Activated naive CD4-positive, alpha-beta T cell (primary cell): ENCODE measurements at places on chromosomes 6 and 20.
A peak's percentile ranks its signal among the peaks of the same experiment; 100 is the strongest.

- no peak for DNase-seq
Measured at GRCh38 chr6:126170978-126171382, 168.9 kb upstream of the CENPW start.

DNA sequence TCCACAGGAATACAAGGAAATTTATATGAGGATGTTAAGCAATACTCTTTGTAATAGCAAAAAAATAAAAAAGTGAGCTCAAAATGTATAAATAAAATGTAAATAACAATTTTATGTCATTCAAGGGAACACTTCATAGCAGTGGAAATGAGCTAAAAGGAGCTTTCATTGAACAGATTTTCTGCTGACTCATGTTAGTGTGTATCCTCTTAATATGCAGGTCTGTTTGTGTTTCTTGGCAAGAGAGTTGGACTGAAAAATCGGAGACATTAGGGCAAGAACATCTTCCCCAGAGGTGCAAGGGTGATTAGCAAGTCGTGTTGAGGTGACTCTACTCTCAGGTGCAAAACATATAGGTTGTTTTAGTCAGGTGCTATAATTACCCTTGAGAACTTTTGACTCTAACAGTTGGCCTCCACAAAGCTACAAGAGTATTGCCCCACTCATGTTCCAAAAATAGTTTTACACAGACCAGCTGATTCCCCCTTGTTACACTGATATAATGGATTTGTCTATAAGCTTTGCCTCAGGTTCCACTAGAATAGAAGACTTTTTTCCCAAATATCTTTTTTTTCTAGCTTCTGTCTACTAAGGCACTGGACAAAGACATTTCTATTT lies 702.9 kb downstream of the TENT5A start:
- DNase-seq = no peak

DNA sequence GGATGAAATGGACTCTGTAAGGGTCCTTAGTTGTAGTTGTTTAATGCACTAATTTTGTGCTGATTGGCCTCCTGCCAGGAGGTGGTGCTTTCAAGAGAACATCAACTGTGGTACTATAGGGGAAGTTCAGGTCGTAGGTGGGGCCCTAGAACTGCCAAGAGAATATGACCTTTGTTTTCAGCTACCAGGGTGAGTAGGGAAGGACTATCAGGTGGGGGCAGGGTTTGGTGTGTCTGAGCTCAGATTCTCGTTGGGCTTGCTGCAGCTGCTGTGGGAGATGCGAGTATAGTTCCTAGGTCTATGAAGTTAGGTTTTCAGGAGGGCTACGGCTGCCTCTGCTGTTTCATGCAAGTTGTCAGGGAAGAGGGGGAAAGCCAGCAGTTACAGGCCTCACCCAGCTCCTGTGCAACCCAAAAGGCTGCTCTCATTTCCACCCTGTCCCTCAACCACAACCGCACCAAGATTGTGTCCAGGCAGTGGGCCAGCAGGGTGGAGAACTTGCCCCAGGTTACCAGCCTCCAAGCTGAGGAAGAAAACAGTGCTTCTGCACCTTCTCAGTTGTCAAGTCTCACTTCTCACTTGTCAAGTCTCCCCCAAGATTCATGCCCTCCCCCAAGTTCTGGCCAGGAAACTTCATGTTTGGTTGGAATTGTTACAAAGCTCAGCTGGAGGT lies 626.5 kb upstream of the MAP3K7 start:
- DNase-seq = no peak

DNA sequence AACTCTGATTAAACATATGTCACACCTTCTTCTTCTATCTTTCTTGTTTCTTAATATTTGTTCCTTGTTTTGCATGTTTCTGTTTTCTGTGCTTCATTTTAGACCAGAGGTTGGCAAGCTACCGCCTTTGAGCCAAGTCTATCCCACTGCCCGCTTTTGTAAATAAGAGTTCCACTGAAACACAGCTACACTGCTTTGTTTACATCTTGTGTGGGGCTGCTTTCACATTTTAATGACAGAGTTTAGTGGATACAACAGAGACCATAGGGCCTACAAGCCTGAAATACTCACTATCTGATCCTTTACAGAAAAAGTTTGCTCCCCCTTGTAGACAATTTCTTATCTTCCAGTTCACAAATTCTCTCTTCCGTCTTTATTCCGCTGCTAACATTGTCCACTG lies 109.4 kb upstream of the SPACA1 start:
- no peak for DNase-seq

DNA sequence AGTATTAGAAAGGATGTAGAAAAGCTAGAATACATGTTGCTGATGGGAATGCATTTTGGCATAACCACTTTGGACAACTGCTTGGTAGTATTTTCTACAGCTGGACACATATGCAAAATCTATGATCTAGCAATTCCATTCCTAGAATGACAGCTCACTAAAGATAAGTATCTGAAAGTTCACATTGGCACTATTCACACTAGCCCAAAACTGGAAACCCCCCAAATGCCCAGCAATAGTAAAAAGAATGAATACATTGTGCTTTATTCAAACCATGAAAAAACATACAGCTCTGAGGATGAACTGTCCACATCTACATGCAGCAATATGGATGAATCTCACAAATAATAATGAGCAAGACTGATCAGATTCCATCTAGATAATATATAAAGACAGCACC lies 79.0 kb downstream of the PPP1R3G start:
- no peak for DNase-seq

DNA sequence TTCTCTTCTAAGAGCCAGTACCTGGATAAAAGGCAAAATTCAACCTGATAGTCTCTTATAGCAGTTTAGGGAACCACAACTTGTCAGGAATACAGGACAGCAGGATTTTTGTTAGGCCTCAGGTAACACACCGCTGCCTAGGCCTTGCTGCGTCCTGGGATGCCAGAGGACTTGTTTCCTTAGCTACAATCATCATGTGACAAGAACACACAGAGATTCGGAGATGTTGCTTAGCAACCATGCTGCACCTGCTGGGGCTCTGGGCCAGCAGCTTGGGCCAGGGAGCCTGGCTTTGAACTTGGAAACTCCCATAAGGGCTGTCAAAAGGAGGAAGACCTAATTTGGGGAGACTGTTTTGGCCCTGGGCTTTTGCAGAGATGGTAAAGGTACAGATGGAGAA lies 36.1 kb upstream of the CHD6 start:
- DNase-seq = no peak

GRCh38 chr20:43238833-43239232 lies 49.1 kb upstream of the PTPRT start:
- DNase-seq = no peak

GRCh38 chr6:87914637-87915395 lies 132.8 kb upstream of the SPACA1 start:
- DNase-seq = no peak

- no peak for DNase-seq
Measured at GRCh38 chr20:10357061-10357708, 76.8 kb downstream of the MKKS start.

- no peak for DNase-seq
Measured at GRCh38 chr6:135224037-135224647, 43.0 kb downstream of the MYB start.

DNA sequence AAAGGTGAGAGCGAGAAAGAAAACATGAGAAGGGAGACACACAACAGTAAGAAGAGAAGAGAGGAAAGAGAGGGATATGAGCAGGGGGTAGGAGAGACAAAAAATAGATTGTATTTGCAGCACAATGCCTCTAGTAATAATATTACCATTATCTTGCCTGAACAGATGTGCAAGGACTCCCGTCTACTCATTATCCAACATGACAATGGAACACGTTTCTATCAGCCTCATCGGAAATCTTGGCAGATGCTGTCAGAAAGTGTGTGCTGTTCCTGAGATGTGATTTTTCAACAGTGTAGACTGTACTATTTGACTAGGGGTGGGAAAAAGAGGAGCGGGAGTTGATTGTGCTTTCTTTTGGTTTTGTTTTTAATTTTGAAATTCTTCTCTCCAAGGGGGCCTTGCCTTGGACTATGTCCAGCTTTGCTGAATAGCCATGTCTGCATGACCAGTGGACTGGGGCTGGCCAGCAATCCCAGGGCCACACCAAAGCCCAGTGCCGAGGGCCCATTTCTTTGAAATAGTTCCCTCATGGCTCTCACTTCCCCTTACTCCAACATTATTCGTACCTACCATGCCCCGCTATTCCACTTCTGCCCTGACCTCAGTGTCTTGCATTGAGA lies 11.3 kb upstream of the TRAM2 start:
- DNase-seq = no peak

DNA sequence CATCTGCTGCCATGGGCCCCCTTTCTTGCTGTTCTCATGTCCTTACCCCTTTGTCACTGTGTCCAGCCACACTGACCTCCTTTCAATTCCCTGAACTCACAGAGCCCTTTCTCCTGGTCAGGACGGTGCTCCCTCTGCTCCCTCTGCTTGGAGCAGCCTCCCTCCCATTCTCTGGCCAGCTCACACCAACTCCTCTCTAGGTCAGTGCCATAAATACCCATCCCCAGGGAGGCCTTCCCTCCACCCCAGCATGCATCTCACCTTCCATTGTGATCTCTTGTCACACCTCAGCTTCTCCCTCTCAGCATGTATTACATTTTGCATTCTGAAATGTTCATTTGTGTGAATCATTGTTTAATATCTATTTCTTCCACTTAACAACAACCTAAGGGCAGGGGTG lies 86.4 kb upstream of the PRND start:
- DNase-seq = no peak

DNA sequence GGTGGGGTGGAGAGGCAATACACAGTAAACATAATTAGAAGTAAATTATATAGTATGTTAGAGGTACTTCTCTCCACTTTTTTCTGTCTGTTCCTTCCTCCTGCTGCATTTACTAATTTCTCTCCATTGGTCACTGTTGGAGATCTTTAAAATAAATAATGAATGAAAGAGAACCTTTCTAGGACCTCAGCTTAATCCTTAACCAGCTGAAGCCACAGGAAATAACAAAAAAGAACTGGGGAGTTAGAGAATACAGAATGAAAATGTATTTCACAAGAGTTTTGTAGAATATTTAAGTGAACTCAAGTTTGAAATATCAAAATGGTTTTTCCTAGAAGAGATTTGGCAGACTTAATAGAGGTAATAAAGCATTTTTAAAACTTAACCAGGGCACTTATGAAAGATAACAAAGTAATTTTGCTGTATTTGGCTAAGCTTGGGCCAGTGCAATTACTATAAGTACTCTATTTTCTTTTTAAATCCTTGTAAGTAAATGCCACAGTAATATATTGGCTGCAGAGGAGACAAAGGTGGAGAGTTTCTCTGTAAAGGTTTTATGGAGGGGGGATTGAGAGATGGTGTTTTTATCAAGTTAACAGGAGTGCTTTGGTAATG lies 405.0 kb downstream of the CDKAL1 start:
- DNase-seq = no peak

DNA sequence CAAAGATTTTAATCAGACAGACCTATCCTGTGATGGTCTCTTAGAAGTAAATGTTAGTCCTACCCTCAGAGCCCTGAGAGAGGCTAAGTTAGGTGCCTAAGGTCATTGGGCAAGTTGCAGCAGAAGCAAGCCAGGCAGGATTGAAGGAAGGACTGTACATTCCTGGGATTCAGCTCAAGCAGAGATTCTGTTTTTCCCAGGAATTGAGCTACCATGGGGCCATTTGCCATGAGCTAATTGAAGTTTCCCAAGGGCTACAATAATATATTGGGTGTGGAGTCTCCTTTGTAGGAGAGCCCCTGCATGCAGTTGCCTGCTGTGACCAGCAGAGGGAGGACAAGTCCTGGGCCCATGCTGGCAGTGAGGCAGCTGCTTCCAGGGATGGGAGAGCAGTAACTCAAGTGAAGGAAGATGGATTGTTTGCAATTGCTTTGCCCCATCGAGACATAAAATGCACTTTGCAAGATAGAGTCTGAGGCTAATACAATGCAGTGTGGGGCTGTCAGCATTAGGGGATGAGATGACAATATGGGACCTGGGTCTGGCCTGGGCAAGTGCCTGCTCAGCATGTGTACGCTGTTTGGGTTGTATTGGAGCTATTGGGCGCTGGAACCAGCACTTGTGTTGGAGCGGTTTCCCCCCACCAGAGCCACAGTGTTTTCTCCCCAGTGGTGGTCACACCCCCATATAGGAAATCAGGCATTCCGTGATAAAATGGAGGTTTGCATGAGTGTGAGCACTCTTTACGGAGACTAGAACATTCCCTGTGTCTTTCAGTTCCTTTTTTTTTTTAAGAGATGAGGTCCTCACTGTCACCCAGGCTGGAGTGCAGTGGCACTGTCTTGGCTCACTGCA lies 27.9 kb downstream of the DNMT3B start:
- peak; percentile 34 for DNase-seq

DNA sequence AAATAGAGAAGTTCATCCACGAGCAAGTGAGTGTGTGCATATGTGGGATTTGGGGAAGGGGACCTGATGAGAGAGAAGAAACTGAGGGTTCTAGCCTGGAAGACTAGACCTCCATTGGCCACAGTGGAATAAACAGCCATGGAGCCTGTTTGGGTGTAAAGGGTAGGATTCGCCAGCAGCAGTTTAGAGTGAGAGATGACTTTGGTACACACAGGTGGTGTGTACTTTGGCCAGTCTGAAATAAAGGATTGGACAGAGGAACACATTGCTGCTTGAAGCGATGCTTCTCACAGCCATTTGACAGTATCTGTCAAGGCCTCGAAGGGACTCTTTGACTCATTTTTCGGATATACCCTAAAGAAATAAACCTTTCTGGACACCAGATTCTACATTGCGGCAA lies 29.2 kb downstream of the PLEKHG1 start:
- DNase-seq = no peak

GRCh38 chr6:127247114-127248096 lies 19.3 kb upstream of the RNF146 start:
- DNase-seq = no peak

DNA sequence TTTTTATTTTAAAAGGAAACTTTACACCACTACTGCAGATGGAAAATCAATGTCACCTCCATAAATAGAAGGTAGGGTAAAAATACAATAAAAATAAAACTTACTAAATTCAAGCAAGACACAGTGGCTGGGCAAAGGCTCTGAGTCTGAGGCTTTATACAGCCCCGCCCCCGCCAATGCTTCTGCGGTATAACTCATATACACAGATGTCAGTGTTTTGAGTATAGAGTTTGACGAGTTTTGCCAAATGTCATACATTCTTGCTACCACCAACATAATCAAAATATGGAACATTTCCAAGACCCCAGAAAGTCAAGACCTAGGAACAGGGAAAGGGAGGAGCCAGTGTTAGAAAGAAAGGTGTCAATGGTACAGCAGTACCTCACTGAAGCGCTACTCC lies 12.8 kb downstream of the NFATC2 start:
- no peak for DNase-seq

- no peak for DNase-seq
Measured at GRCh38 chr6:1390133-1390945, 963 bp downstream of the FOXF2 start.

GRCh38 chr6:157037165-157037564 lies 260.0 kb downstream of the ARID1B start:
- no peak for DNase-seq

DNA sequence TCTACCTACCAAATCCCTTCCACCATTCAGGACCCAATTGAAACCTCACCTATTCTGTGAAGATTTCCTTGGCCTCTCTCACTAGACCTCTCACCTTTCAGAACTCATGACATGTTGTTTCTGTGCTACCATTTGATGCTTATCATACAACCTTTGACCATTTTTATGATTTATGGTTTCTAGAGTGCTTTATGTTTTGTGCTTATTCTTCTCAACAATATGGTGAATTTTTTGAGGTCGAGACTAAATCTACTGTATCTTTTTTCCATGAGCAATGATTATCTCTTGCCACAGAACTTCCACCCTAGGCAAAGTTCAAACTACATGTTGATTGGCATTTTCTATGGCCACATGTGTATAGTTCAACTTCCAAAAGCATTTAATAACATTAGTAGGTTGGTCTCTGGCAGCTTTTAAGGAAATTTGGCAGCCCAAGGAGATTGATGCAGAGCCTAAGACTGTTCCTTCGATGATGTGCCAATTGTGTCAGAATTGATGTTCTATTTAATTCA lies 84.9 kb downstream of the OLIG3 start:
- DNase-seq = no peak
